ENCODE measurements at places on chromosomes 7 and 10.

GRCh38 chr7:116021237-116021636 lies 9.3 kb downstream of the TFEC start:
- DNase-seq: no peak

- no peak for DNase-seq
Observed at GRCh38 chr7:92781117-92781720, 55.2 kb downstream of the CDK6 start.

GRCh38 chr7:24733414-24734060 lies 23.7 kb downstream of the GSDME start:
- DNase-seq: no peak

- no peak for DNase-seq
Observed at GRCh38 chr10:689452-690371, at the start of gene DIP2C. Gene DIP2C, minus strand, starts transcription at chr10:689668. Its CDS starts 90 bp downstream, at chr10:689578.

GRCh38 chr10:91415816-91416215 lies 5.7 kb downstream of the HECTD2 start:
- DNase-seq: no peak

DNA sequence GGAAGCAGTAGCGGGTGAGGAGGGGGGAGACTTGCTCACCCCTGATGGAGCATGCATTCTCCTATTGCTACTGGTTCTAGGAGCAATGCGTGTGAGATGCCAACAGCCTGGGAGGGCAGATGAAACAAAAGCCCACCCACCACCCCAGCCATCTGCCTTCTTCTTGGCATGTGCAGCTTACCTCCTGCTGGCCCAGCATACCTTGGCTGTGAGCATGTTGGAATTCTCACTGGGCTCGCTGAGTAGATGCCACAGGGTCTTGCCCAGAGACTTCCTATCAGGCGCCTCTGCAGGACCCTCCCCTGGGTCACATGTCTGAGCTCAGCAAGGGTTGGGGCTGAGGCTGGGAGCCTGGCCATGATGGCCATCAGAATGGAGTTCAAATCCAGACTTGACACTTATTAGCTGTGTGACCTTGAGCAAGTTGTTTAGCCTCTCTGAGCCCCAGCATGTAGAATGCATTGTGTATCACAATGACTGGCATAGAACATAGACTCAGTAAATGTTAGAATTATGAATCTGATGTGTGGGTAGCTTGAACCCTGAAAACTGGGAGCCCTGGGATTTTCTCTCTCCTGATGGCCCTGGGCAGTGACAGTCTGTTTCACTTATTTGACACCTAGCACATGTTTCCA lies 38.2 kb downstream of the CDH23 start:
- DNase-seq: no peak

- DNase-seq: no peak
Observed at GRCh38 chr10:84415539-84416244, 87.3 kb downstream of the CCSER2 start.

DNA sequence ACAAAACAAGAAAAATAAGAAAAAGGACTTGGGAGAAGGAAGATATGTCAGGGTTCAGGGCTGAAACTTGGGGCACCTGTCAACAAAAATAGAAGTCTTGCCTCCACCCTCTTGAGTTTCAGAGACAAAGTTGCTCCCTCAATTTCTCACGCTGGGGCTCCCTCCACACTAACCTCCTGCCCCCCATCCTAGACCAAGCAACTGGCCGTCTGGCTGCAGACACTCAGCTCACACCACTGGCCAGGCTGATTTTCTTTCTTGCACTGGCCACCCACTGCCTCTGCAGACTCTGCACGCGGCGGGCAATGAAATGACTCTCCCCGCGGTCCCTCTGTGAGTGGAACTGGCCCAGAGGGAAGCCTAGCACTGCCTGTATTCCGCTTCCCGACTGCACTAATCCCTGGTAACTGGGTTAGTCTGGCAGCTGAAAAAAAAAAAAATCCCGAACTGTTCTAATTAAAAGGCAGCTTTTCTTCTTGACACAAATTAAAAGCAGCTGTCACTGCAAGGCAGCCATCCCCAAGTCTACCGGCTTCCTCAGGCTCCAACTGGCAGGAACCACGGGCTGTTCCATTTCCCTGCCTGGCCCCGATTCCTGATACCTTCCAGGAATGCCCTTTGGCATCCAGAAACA lies 83.5 kb downstream of the SPDYE5 start:
- no peak for DNase-seq

- no peak for DNase-seq
Observed at GRCh38 chr7:130369110-130369711, 11.1 kb upstream of the CPA1 start.

DNA sequence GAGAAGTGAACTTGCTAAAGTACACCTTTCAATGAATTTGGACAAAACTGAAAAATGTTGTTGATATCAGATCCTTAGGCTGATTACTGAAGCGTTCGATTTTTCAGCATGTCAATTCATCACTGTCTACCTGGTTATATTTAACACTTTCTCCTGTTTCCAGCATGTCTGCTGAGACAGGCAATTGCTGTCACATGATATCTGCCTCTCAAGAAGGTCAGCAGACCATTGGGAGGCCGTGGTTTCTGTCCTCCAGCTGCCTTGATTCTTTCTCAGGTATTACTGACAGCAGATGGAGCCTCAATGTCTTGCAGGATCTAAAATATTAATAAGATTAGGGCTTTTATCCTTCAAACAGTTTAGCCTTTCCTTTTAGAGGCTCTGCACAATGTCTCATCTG lies 127.5 kb downstream of the SNX10 start:
- no peak for DNase-seq

Measured in stimulated activated CD8-positive, alpha-beta memory T cell treated with anti-CD3 and anti-CD28 coated beads, Interleukin-4, amount 100 ng/mL, for 24 hours (primary cell).